Activated T-helper 1 cell treated with anti-CD3 and anti-CD28 coated beads, Interleukin-2, amount 50 U/mL, for 16 hours (primary cell): ENCODE measurements at places on chromosomes 3 and 15.

GRCh38 chr15:50181201-50181968, 611 bp upstream of the SLC27A2 start:
- DNase-seq, result no peak

GRCh38 chr15:89419370-89419984, 76.9 kb downstream of the RHCG start:
- DNase-seq, result no peak

DNA sequence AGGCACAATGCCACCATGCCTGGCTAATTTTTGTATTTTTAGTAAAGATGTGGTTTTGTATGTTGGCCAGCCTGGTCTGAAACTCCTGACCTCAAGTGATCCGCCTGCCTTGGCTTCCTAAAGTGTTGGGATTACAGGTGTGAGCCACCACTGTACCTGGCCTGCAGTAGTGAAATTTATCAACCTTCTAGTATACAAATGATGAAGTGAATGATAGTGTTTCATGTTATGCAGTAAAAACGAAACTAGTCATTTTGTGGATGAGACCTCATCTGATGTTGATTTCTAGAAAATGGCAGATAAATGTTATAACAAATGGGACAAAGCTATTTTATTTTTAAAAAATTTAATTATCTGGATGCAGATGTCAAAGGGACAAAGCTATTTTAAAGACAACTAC, 32.9 kb downstream of the NXPE3 start:
- no peak for DNase-seq

DNA sequence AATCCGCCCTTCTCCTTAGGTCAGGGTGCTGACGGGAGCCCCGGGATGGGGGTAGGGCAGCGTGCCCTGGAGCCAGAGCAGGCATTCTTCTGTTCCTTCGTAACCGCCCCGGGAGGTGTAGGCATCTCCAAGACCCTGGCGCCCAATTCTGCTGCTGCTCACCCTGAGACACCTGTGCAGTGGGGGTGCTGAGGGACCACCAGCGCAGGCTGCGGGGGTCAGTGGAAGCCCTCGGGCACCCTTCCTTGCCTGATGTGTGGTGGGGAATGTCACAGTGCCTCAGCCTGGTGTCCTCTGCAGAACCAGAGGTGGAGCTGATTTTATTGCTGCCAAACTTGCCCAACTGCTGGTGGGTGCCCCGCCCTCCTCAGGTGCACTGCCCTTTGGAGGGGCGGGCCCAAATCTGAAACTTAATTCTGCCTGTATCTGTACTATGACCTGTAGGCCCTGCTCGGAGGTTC, 7.3 kb downstream of the CSK start:
- DNase-seq, result no peak

GRCh38 chr3:58074116-58074715, 66.0 kb downstream of the FLNB start:
- no peak for DNase-seq

DNA sequence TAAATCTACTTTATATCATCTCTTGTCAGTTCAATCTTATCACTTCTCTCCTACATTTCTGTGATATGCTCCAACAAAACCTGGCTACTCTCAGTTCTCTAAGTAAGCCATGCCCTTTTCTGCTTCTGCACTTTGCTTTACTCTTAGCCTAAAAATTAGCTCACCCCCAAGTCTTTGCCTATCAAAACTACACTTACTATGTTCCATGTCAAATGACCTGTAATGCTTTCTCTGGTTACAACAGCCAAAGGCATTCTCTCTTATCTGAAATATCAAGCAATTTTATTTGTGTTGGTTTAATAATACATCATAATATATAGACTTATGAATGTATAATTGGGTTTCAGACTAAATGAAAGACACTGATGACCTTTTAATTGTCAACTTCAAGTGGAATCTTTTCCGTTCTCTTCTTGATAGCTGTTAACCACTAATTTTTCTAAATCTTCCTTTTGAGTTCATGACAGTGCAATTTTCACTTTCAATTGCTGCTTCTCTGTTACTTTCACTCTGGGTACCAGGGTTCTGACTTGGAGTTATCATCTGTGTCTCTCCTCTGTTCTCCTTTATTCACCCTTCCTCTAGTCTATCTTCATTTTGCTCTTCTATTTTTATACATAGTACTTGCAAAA, 619.0 kb upstream of the GOLIM4 start:
- DNase-seq, result no peak

DNA sequence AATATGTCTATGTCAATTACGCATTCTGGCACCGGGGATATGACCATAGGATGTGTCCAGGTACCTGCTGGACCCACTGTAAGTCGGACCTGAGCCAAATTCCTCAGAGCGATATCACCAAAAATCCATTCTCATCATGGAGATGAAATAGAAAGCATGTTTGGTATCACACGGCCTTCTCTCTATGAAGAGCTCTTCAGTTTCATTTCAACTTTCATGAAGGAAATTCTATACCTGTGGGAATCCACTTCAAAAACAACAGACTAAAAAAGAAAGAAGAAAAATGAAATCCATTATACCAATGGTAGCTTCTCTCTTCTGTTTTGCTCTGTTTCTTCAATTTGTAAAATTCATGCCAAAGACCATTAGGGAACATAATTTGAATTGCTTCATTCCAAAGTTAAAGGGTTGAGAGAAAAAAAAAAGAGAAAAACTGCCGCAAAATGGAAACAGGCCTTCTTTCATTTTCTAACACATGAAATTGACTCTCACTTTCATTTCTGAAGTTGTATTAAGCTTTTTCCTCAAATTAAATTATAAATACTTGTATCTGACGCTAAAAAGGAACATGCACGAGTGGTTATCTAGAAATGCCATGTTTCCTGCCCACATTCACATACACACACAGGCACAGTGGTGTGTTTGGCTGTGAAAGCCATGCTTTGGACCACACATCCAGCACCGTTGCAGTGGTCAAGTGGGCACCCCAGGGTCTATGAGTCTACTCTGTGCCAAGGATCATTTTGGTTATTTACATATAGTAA, 46.9 kb upstream of the DIPK2A start:
- no peak for DNase-seq

GRCh38 chr15:68423359-68424296, 8.3 kb downstream of the ITGA11 start:
- no peak for DNase-seq

GRCh38 chr15:77695548-77695947, 62.8 kb upstream of the LINGO1 start:
- DNase-seq, result no peak

- DNase-seq, result no peak
These were observed 24.1 kb downstream of the MYH15 start for GRCh38 chr3:108486338-108486737.

- DNase-seq, result no peak
These were observed 425.0 kb upstream of the GRM7 start for GRCh38 chr3:6435951-6436350.

DNA sequence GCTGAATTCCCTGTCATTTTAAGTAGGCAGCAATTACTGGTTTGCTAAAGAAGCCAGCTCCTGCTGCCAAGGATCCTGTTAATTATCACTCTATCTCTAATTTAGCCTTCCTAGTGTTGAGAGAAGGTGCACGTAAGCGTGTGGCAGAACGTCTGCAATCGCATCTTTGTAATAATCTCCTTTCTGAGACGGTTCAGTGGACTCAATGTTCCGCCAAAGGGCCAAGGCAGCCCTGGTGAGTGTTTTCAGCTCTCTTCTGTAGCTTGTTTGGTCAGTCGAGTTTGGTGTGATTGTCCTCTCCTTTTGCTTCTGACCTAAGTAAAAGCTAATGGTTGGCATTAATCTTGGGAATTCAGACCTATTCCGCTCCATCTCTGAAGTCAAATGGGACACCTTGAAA, 24.2 kb downstream of the MITF start:
- no peak for DNase-seq

DNA sequence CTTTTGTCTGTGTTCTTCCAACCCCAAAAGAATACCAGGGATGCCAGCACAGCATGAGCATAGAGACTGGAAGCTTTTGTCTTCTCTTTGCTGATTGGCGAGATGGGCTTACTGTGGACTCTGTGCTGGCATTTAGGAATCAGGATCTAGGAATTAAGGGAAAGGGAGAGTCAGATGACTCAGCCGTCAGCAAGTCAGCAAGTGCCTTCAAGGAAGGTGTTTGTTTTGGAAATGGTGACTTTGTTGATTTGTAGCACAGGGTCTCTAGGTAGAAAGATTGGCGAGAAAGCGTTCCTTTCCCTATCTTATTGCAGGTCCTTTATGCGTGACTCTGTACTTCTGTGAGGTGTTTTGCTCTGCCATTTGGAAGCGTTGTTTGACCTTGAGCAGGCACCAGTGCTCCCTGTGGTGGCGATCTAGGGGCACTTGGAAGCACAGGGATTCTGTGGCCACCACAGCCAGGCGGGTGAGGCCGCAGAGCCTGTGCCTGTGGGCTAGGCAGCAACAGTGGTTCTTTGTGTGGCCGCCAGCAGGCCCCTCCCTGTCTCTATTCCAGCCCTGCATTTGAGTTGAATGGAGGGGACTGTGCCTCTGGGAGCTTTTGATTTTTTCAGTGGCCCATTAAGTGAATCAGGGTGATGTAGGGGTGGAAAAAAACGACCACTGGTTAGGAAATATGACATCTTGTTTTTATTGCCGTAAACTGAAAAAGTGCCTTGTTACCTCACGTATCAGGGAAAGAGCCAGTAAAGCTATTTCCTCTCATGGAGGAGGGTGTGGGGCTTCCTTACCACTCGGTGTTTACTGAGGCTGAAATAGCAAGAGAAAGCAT, 19.0 kb downstream of the FAN1 start:
- no peak for DNase-seq

GRCh38 chr15:66609876-66610275, 44.1 kb upstream of the LCTL start:
- DNase-seq, result no peak

DNA sequence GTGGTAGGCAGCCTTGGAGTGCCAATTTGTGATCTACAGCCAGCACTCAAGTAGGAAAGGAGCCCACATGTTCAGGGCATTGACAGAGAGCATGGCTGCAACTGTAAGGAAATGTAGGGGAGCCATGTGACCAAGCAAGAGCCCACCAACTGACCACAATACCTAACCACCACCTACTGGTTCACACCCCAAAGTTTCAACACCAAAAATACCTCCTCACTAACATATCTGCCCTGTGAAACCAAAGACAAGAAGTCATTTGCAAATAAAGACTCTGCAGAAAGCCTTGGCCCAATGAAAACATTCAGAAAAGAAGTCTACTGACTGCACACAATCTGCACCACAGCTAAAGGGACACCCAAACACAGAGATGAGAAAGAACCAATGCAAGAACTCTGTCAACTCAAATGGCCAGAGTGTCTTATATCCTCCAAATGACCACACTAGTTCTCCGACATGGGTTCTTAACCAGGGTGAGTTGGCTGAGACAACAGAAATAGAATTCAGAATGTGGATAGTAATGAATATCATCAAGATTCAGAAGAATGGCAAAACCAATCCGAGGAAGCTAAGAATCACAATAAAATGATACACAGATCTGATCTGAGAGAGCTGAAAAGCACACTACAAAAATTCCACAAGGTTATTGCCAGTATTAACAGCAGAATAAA, 40.6 kb downstream of the SLC9C1 start:
- DNase-seq, result no peak

DNA sequence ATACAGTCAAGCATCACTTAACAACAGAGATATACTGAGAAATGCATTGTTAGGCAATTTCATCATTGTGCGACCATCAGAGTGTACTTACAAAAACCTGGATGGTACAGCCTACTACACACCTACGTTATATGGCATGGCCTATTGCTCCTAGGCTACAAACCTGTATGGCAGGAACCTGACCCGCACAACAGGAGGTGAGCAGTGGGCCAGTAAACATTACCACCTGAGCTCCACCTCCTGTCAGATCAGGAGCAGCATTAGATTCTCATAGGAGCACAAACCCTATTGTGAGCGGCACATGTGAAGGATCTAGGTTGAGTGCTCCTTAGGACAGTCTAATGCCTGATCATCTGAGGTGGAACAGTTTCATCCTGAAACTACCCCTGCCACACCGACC, 89.7 kb downstream of the SCAPER start:
- DNase-seq, result no peak

- no peak for DNase-seq
These were observed 131.5 kb downstream of the FNDC3B start for GRCh38 chr3:172170841-172171240.

- no peak for DNase-seq
These were observed 20.8 kb upstream of the CCR9 start for GRCh38 chr3:45865563-45865962.

DNA sequence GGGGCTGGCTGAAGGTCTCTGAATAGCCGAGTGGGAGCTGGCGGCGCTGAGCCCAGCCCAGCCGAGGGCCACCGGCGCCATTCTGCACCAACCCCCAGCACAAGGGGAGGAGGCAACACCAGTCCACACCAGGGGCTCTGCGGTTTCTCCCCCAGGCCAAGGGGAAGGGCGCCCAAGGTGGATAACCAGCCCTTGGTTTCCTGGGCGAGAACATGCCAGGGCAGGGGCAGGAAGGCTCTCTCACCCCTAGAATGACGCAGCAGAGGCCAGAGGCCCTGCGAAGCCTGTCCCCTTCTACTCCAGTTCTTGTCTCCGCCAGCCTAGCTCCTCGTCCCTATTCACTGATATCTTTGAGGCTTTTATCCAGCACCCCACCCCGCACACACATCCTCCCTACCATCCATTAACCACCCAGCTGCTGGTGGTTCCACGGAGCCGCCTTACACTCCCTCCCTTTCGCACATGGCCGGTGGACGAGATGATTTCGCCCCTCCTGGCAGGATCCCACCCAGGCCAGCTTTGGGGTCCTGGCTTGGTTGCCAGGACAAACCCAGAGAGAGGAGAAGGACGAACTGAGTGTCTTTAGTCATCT, 1.3 kb downstream of the RBPMS2 start:
- DNase-seq, result no peak

GRCh38 chr3:148513096-148513543, 184.6 kb upstream of the AGTR1 start:
- DNase-seq, result no peak

- no peak for DNase-seq
These were observed 21.6 kb upstream of the PLXNA1 start for GRCh38 chr3:126961191-126961790.

GRCh38 chr15:86193716-86194380, 114.2 kb downstream of the AGBL1 start:
- DNase-seq, result no peak

DNA sequence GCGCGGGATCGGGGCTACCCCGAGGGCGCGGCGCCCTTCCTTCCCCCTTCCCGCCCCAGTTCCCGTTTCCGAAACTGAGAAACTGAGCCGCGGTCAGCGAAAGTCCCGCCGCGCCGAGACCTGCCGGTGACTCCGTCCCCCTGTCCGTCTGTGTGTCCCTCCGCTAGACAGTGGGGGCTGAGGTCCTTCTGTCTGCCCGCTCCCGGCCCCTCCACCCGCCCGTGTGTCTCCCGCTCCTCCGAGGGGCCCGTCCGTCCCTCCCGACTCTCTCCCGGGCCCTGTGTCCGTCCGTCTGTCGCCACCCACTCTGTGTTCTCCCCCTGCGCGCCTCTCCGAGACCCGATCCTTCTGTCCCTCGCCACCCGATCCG, 426 bp downstream of the PRKCD start:
- DNase-seq, result no peak
